Heart right ventricle (tissue), 16 donors: ENCODE measurements at places on chromosomes 4 and X. TPM values are rescaled to one million over a fixed set of nuclear protein-coding genes. Genes with fewer than 3 reads are reported as not detected.

Gene TMEM156
- total RNA-seq: 0.13 TPM

Gene PCYT1B
- total RNA-seq: not detected

Gene DOK7
- total RNA-seq: 60.0 TPM

Gene TIGD4
- total RNA-seq: 0.28 TPM

Gene SMIM31
- not detected for total RNA-seq

Gene FRMD7
- 0.28 TPM for total RNA-seq

Gene CFAP47
- total RNA-seq: not detected

Gene CT45A5
- not detected for total RNA-seq

Gene NXF3
- 0.37 TPM for total RNA-seq

Gene CLGN
- 53.6 TPM for total RNA-seq

Gene ARAP2
- total RNA-seq: 2.1 TPM

Gene BLOC1S4
- total RNA-seq: 7.7 TPM

Gene MTMR8
- 0.92 TPM for total RNA-seq

GRCh38 chr4:91472046-91472445 lies 831.7 kb upstream of the GRID2 start:
- DNase-seq: no peak

- DNase-seq: no peak
These were observed 448.0 kb downstream of the NKX6-1 start for GRCh38 chr4:84051089-84051488.

DNA sequence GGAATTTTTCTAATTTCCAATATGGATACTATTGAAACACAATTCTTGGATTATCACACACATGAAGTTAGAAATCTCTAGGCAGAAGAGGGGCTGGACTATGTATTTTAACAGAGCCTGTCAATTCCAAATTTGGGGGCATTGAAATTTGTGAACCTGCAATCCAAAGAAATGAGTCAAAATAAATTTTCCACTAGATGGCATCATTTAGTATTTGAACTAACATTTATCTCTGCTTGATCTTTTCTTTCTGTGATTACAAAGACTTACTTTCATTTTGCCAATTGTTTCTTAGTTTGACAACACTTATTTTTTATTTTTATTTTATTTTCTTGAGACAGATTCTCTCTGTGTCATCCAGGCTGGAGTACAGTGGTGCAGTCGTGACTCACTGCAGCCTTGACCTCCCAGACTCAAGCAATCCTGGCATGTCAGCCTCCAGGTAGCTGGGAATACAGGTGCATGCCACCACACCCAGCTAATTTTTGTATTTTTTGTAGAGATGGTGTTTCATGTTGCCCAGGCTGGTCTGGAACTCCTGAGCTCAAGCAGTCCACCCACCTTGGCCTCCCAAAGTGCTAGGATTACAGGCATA lies 2.7 kb upstream of the PYURF start:
- DNase-seq: no peak

GRCh38 chr4:152454398-152455011 lies 81.4 kb downstream of the FBXW7 start:
- DNase-seq: no peak

GRCh38 chr4:104465201-104465600 lies 29.5 kb downstream of the CXXC4 start:
- no peak for DNase-seq

DNA sequence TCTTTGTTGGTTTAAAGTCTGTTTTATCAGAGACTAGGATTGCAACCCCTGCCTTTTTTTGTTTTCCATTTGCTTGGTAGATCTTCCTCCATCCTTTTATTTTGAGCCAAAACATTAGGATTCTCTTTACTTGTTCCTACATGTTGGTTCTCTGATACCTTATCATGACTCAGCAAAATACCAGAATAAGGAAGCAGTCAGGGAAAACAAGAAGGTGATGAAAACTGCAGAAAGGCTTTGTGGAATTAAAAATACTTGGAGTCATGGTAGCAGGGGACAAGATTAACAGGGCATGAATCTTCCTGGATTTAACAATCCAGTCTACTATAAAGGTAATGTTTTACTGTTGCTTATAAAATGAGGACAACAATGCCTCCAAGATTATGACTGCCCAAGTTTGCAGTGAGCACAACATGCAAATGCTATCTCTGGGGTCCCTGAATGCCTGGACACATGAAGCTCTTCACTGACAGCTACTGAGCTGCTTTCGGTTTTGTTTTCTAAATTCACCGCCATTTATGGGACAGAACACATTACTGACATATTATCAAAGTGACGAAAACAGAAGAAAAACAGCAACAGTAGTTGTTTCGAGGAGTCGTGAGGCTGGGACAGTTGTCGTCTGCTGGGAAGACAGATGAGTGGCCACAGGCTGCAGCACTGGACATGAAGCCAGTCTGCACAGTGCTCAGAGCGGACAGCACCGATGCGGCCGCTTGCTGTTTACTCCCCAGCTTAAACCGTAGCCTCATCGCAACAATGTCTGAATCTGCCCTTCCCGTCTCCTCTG lies 174.5 kb upstream of the DKK2 start:
- no peak for DNase-seq

DNA sequence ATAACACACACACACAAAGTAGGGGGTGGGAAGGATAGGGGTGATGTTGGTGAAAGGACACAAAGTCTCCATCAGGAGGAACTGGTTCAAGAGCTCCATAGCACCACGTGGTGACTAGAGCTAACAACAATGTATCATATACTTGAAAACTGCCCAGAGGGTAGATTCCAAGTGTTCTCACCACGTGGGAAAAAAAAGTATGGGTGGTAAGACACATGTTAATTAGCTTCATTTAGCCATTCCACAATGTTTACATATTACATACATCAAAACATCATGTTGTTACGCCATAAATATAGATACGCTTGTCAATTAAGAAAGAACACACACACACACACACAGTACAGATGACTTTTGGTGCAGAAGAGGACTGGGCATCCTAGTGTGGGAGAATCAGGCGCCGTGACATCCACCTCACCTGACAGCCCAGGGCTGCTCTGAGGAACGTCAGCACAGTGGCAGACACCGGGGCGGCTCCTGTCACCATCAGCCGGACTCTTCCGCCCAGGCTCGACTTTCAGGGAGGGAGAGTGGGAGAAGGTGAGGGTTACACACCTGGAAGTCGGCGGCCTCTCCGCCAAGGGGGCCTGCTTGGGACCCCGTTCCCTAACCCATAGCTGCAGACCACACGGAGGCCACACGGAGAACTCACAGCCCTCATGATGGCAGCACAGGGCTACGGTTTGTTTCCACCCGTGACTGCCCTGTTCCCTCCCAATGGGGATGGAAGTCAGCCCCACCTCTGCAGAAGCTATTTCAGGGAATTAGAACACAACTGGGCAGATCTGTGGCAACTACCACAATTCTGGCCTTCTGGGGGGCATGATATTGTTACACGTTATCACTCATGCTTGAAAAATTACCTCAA lies 31.8 kb upstream of the CENPU start:
- no peak for DNase-seq

DNA sequence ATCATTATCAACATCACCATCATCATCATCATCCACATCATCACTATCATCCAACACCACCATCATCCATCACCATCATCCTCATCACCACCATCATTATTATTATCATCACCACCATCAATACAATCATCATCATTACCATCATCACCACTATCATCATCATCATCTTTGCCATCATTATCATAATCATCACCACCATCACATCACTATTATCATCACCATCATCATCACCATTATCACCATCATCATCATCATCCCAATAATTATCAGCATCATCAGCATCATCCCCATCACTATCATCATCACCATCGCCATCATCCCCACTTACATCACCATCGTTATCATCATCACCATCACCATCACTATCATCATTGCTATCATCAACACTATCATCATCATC lies 1021.9 kb upstream of the PRKX start:
- no peak for DNase-seq

DNA sequence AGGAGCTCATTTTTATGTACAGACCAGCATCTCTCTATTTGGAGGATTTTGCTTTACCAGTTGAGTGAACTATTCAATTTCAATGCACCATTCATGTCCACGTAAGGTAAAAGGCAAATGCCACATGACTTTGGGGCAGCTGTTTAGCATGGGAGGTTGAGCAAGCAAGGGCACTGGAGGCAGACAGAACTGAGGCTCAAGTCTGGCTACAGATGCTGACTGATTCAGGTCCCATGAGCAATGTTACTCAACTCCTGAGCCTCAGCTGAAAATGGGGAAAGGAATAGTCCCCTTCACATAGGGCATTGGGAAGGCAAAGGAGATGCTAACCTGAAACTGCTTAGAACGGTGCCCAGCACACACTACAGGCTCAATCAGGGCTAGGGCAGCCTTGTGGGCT lies 93.0 kb upstream of the MTM1 start:
- no peak for DNase-seq

- no peak for DNase-seq
These were observed 3.0 kb upstream of the SPATA4 start for GRCh38 chr4:176198316-176198903.

- DNase-seq: no peak
These were observed 58.9 kb downstream of the NAF1 start for GRCh38 chr4:163107754-163108153.

- DNase-seq: no peak
These were observed 33.9 kb downstream of the PDK3 start for GRCh38 chrX:24498975-24499374.

- no peak for DNase-seq
These were observed 38.9 kb upstream of the TMPRSS11D start for GRCh38 chr4:67922697-67923096.

- no peak for DNase-seq
These were observed 245.9 kb upstream of the GIMD1 start for GRCh38 chr4:106614441-106614840.

DNA sequence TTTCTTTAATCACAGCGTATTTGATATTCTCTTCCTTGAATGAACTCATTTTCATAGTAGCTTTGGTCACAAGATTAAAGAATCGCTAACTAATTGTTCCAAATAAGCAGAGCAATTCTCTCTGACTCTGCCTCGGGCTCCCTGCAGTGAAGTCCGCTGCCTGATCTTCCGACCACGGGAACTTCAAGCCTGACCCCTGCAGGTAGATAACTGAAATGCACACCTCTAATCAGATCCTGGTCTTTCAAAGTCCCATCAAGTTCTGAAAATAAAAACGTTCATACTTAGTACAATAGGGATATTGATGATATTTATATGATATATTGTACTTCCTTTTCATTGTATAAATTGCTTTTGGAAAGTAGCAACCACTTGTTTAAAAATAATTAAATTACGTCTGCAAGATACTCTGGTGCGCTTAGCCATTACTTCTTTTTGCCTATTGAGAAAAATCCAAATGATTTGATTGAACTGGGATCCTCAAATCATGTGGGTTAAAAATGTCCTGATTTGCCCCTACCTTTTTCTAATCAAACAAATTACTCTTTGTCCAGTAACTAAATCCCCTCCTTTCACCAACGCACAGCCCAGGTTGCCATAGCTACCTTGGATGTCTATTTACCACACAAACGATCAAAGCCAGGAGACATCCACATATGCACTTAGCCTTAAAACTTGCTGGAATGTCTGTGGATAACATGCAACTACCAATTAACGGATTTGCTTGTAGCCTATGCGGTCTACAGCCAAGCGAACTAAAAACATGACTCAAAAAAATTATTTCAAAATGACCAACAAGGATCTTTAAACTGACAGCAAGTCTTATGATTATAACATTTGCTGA lies 4.2 kb downstream of the MID1 start:
- DNase-seq: peak; percentile 38

- DNase-seq: no peak
These were observed 108.8 kb downstream of the ZNF827 start for GRCh38 chr4:145829629-145830395.

- no peak for DNase-seq
These were observed 120.7 kb upstream of the BANK1 start for GRCh38 chr4:101669832-101670188.

- peak; percentile 12 for DNase-seq
These were observed 13.4 kb downstream of the GIMD1 start for GRCh38 chr4:106355193-106355592.

- DNase-seq: no peak
These were observed 6.0 kb downstream of the PLXNB3 start for GRCh38 chrX:153769865-153770600.

DNA sequence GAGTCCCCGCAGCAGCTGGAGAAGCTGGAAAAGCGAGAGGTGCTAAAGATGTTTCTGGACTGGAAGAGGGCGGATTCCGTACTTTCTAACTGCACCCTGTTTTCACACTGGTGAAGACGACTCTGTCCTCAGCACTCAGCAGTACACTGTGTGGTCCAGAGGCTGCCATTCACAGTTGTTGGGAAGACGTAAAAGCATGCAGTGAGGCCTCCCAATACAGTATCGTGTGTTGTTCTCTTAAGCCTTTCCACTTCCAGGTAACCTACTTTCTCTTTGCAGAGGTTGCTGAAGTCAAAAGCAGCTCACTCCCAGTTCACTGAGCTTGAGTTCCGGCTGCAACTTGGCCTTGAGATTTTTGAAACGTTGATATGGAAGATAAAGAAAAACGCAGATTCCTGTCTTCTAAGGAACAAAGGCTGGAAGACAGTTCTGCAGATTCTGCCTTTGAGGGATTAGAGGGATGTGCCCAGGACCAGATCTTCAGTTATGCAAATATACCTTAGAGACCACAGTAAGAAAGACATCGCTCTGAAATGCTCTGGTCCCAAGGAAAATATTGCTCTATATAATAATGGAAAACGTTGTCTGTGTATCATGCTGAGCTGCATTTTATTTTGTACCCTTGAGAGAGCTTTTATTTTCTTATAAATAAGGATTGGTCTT lies 540.9 kb downstream of the TRIML1 start:
- DNase-seq: no peak

DNA sequence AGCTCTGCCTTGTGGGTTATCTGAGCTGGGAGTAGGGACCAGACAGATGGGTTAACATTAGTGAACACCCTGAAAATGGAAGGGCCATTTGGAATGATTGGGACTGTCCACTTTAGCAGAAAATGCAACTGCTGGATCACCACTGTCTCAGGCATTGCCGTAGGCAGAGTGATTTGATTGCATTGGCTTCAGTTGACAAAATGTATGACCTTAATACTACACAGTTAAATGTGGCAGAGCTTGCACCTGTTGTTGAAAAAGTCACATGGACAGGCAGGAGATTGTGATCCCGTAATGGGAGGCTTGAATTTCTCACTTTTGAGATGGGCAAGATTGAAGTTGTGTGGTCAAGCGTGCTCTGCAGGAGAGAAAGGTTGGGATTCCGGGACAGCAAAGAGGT lies 166.5 kb upstream of the PUDP start:
- DNase-seq: no peak

- no peak for DNase-seq
These were observed 130.8 kb upstream of the NPY2R start for GRCh38 chr4:155077452-155078229.

- no peak for DNase-seq
These were observed 31.7 kb upstream of the TMSB15A start for GRCh38 chrX:102548231-102548630.

GRCh38 chr4:86968547-86968946 lies 33.7 kb downstream of the AFF1 start:
- DNase-seq: no peak

DNA sequence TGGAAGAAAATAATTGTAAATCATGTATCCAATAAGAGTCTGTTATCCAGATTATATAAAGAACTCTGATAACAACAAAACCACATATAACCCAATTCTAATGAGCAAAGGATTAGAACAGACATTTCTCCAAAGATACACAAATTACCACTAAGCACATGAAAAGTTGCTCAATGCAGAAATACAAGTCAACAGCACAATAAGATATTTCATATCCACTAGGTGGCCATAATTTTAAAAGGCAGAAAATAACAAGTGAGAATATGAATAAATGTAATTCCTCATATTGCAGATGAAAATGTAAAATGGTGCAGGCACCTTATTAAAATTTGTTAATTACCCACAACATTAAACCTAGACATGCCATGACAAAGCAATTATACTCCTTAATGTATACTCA lies 73.9 kb upstream of the ZCCHC13 start:
- no peak for DNase-seq
